ENCODE measurements at places on chromosomes 3 and 15.

GRCh38 chr3:106191211-106191610 lies 322.4 kb upstream of the CBLB start:
- DNase-seq, result no peak

GRCh38 chr3:14508966-14509795 lies 31.0 kb downstream of the GRIP2 start:
- no peak for DNase-seq

DNA sequence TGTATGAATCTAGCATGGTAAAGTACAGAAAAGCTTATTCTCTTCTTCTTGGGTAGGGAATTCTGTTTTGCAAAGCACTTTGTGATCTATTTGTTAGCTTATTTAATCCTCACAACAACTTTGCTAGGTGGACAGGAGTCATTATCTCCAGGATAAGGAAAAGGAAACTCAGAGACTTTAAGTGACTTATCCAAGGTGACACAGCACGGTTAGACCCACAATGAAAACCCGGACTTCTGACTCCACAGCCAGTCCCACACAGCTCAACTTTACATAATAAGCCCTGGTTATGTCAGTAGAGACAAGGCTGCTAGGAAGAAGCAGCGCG lies 384 bp upstream of the NDUFB4 start:
- no peak for DNase-seq

DNA sequence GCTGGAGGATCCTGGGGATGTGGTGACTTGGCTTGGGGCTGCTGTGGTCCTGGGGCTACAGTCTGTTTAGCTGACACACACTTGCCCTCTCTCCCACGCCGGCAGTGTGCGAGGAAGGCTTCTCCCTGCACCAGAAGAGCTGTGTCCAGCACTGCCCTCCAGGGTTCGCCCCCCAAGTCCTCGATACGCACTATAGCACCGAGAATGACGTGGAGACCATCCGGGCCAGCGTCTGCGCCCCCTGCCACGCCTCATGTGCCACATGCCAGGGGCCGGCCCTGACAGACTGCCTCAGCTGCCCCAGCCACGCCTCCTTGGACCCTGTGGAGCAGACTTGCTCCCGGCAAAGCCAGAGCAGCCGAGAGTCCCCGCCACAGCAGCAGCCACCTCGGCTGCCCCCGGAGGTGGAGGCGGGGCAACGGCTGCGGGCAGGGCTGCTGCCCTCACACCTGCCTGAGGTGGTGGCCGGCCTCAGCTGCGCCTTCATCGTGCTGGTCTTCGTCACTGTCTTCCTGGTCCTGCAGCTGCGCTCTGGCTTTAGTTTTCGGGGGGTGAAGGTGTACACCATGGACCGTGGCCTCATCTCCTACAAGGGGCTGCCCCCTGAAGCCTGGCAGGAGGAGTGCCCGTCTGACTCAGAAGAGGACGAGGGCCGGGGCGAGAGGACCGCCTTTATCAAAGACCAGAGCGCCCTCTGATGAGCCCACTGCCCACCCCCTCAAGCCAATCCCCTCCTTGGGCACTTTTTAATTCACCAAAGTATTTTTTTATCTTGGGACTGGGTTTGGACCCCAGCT lies 2.9 kb upstream of the FES start:
- no peak for DNase-seq

- DNase-seq, result no peak
Measured at GRCh38 chr15:32843219-32843815, 125.5 kb downstream of the GREM1 start.

- DNase-seq, result no peak
Measured at GRCh38 chr3:150631515-150632221, 28.5 kb downstream of the SELENOT start.

DNA sequence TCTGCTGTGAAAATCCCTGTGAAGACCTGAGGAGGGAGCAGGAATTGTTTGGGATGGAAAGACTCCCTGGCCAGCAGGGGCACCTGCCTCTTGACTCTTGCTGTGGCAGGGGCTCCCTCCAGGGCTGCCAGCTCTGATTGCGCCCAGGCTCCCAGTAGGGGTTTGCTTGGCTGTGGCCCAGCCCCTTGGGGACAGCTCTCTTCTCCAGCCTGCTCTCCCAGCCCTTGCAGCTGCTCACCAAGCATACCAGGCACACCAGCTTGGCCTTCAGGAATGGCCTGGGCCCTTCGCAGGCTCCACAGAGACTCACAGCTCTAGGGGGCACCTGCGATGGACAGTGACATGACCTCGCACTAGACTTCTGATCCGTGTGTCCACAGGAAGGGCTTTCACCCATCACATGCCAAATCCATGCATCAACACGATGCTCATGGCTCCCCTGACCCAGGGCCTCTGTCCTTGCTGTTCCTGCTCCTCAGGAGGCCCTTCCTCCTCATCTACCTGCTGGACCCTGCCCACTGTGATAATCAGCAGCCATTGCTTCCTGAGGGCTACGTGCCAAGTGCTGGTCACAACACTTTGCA lies 61.8 kb downstream of the SCN5A start:
- no peak for DNase-seq

- no peak for DNase-seq
Measured at GRCh38 chr3:179190581-179190980, 42.4 kb downstream of the PIK3CA start.
